ENCODE measurements at places on chromosomes 4 and X.

- no peak for DNase-seq
Observed at GRCh38 chr4:8001564-8002355, 62.1 kb upstream of the AFAP1 start.

- DNase-seq, result no peak
Observed at GRCh38 chrX:132876523-132877338, 81.7 kb downstream of the HS6ST2 start.

DNA sequence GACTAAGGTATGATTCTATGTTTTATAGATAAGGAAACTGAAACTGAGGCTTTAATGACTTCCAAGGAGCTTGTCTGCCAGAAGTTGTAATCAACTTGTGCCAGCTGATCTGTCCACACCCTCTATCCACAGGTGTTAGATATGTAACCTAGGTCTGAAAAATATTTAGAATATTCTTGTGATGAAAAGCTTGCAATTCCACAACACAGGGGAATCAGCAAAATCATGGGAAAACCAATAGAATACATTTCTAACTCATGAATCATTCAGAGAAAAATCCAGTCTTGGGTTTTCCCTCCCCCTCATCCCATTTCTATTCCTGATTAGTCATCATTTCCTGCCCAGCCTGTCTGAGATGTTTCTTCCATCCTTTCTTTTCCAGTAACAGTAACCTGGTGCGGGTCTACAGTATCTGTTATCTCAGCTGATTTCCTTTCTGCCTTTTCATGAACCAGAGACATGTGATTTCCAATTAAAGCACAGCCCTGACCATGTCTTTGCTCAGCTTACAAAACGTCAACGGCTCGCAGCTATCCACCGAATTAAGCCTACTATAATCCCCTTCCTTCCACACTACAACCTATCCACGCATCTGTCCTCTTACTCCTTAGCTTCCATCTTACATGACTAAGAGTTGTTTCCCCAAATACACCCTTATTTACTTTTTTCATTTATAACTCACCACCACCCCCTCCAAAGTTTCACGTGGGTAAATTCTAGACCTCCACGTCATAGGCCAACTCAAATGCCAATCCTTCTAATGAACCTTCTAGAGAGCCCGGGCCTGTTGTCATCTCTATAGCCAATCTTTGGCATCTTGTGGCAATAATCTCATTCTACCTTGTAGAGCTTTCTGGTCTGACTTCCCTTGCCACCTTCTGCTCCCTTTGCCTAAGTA lies 961 bp upstream of the NOCT start:
- peak; percentile 95 for DNase-seq

- DNase-seq, result no peak
Observed at GRCh38 chrX:110863883-110864282, 68.3 kb upstream of the CHRDL1 start.

- no peak for DNase-seq
Observed at GRCh38 chr4:138404251-138404650, 162.1 kb upstream of the SLC7A11 start.

DNA sequence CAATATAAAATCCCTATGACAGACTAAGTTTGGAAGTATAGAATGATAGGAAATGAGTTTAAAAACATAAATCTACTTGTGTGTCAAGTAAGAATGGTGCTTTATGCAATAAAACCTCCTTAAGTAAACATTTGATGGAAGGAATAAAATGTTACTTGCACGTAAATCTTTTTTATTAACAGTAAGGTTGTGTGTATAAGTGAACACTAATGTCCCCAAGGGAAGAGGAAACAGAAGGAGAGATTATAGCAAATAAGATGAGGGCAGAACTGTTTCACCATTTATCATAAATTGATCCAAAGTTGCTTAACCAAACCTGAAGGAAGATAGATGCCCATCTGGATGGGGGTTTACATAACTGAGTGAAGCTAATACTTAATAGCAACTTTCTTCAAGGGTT lies 86.8 kb downstream of the FRMPD4 start:
- DNase-seq, result peak; percentile 74

DNA sequence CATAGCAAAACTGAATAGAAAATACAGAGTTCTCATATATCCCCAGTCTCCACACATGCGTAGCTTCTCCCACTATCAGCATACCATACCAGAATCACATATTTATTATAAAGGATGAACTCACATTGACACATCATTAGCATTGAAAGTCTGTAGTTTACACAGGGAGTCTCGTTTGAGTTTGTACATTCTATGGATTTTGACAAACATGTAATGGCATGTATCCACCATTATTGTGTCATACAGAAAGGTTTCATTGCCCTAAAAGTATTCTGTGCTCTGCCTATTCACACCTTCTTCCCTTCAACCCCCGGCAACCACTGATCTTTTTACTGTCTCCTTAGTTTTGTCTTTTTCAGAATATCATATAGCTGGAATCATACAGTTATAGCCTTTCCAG lies 562.4 kb downstream of the KCTD8 start:
- no peak for DNase-seq

DNA sequence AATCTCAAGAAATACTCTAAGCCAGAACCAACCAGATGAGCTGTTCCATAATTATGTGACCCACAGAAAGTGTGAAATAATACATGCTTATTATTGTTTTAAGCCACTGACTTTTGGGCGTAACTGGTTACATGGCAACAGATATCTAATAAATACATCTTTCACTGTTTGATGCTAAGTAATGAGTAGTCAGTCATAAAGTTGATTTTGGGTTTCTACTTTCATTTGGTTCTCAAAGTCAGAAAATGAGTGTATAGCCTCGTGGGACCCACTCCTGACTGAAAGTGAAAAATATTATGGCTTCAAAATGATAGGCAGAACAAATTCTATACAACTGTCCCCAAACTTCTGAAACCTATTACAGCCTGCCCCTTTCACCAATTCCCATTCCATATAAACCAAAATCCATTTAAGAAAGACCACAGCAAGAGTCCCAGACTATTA lies 88.0 kb upstream of the CBR4 start:
- no peak for DNase-seq

DNA sequence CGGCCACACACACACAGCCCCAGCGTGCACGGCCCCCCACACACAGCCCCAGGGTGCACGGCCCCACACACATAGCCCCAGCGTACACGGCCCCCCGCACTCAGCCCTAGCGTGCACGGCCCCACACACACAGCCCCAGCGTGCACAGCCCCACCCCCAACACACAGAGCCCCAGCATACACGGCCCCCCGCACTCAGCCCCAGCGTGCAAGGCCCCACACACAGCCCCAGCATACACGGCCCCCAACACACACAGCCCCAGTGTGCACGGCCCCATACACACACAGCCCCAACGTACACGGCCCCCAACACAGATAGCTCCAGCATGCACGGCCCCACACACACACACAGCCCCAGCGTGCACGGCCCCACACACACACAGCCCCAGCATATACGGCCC lies 17.6 kb downstream of the GAK start:
- no peak for DNase-seq
